ENCODE measurements at places on chromosomes 1 and 21.
A peak's percentile ranks its signal among the peaks of the same experiment; 100 is the strongest.

- DNase-seq = no peak
Measured at GRCh38 chr1:164688791-164689190, 129.8 kb downstream of the PBX1 start.

- DNase-seq = no peak
Measured at GRCh38 chr1:151579436-151580225, 32.2 kb upstream of the SNX27 start.

DNA sequence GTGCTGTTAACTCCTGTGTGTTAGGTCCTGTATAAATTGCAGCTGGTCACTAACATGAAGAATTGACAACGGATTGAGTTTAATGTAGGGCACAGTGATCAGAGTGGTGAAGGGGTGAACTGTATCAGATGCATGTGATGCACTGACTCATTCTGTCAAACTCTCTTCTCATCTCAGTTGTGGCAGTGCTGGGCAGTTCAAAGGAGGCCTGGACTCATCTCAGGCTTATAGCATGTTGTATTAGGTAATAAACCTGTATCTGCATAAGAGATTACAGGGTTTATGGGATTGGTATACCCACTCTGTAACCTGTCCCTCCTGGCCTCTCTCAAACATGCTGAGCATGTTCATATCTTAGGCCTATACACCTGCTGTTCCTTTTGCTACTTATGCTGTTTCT lies 12.4 kb upstream of the GBP3 start:
- no peak for DNase-seq

DNA sequence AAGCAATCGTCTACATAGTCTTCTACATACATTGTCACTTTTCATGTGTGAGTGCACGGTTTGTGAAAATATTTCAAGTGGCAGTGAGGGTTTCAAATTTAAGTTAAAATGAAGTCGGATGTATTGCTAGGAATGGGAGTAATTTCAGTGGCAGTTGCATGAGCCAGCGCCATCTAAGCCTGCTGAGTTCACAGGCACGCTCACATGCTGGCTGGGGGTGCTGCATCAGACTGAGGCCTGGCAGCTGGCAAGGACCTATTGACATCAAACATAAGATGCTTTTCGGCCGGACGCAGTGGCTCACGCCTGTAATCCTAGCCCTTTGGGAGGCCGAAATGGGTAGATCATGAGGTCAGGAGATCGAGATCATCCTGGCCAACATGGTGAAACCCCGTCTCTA lies 80.7 kb downstream of the UBE4B start:
- no peak for DNase-seq

- DNase-seq = no peak
Measured at GRCh38 chr1:204575221-204576190, 59.3 kb downstream of the MDM4 start.

DNA sequence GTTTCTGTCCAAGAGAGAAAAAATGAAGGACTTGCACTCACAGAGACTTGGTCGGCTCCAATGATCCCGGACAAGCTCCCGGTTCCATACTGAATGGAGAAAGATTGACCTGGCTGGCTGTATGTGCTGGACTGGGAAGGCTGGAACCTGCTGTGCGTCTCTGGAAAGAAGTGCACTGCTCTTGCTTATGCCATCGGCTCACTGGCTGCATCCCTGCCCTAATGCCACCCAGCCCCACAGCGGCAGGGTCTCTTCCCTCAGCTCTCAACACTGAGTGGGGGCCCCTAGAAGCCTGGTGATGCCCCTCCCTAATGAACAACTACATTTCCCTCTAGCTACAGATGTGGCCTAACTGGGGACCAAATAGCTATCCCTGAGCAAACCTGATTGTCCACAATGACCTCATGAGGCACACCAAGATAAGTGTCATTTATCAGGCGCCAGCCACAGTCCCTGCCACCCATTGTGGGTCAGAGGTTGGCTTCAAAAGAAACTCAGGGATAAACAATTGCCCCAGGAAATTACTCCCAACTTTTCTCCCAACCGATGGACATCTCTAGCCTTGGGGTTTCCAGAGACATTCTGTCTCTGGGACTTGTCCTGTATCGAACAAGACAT lies 2.6 kb downstream of the CTSE start:
- no peak for DNase-seq

DNA sequence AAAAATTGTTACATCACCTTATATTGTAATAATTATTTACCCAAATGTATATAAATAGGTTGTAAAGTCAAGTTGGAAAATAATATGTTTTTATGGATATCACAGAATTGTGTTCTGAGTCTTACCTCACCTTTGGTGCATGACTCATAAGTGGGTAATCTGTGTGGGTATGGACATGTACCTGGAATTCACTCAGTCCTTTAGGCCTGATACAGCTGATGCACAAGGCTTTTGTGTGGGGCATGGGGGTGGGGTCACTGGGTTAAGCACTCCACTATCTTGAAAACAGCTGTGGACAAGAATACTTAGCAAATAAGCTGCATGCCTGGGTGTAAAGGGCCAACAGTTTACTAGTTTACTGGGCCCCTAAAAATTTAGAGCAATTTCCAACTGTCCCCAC lies 34.4 kb downstream of the INKA2 start:
- DNase-seq = no peak

- no peak for DNase-seq
Measured at GRCh38 chr1:160658162-160658813, 11.4 kb upstream of the SLAMF1 start.

DNA sequence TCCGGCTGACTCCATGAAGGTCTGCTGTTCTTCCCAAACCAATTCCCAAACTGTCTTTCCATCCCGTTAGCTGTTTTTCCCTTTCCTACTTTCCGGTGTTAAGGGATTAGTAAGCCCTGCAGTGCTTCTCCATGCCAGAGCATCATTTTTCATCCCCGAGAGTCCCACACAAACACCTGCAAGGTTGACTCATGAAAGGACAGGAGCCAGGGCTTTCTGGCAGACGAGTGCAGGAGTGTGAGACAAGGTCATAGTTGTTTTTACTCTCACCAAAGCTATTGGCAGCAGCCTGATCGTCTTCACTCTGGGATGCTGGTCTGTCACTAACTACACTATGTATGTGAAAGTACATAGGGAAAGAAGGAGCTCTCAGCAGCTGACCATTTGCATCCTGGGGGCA lies 10.2 kb upstream of the BECN2 start:
- DNase-seq = no peak

- no peak for DNase-seq
Measured at GRCh38 chr1:35598895-35599294, 25.8 kb downstream of the TFAP2E start.

DNA sequence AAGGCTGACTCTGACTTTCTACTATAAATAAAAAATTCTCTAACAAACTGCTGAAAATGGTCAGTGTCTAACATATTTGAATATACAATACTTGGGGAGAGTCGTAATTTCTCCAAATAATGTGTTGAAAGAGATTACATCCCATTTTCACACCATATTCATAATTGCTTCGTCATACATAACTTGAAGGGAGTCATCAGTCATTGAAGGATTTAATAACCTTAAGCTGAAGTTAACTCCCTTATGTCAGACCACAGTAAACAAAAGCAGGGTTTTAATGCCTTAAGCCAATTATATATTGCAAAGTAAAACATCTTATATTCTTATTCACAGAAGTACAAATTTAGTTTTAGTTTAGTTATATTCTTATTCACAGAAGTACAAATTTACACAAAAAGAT lies 129.9 kb downstream of the RERE start:
- no peak for DNase-seq

DNA sequence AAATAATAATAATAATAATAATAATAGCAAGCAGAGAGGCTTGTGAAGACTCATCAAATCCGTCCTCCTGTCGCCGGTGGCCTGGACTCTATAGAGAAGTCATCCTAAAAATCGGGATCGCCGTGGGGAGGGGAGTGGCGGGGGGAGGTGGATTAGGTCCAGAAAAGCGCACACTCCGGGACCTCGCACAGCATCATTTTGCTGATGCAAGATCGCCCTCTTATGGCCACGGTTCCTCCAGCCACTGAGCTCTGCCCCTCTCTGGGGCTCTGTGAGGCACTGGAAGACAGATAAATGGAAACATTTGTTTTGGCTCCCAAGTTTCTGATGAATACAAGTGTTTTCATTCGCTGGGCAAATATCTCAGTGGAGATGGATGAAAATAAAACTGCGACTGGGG lies 612.0 kb downstream of the MATN1 start:
- DNase-seq = no peak

DNA sequence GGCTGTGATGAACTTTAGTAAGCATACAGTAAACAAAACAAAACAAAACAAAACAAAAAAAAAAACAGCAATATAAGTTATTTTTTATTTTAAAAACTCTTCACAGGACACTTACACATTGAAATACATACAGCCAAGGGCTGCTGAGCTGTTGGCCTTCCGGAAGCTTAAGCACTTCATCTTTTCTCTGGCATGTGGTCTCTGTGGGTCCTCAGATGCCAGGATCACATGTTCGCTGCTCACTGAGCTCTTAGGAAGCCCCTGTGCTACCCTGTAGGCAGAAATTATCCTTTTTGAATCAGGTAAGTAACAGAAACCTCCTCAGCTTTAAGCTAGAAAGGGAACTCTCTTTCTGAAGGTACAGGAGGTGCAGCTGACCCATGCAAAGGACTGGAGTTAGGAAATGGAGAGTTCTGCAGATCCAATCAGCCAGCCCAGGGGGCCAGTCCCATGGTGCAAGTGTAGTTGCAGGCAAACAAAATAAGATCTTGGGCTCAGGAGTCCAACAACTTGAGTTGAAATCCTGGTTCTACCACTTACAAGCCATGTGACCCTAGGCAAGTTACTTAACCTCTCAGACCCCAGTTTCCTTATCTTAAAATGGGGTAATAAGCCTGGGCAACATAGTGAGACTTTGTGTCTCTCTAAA lies 22.4 kb upstream of the MED18 start:
- no peak for DNase-seq

- DNase-seq = no peak
Measured at GRCh38 chr1:233673261-233673946, 59.5 kb downstream of the KCNK1 start.

- DNase-seq = no peak
Measured at GRCh38 chr1:65541161-65541560, 120.7 kb downstream of the LEPR start.

DNA sequence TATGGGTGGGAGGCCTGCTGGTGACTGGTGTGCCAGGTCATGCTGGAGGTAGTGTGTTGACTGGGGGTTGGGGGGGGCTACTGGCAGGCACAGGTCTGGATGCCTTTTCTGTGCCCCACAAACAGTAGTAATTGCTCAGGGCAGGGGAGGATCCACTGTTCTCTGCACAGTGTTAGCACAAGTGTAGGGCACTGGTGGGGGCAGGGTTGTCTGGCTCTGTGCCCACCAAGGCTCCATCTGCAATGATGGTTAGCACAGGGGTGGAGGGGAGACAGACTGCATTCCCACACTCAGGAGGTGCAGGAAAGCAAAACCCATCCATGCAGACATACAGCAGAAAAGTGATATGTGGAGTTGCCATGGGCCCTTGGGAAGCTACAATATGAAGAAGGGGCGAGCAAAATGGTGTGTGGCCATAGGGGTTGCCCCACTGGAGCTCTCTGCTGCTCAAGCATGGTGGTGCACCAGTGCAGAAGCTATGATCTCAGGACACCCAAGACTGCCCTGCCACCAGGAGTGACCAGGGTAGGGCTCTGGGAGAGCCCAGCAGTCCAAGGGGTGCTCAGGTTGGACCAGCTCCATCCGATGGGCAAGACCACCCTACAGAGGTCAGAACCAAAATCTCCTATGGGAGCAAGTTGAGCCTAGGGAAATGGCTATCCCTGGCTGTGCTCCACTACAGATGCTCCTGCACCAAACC lies 122.2 kb upstream of the KCTD3 start:
- DNase-seq = no peak

DNA sequence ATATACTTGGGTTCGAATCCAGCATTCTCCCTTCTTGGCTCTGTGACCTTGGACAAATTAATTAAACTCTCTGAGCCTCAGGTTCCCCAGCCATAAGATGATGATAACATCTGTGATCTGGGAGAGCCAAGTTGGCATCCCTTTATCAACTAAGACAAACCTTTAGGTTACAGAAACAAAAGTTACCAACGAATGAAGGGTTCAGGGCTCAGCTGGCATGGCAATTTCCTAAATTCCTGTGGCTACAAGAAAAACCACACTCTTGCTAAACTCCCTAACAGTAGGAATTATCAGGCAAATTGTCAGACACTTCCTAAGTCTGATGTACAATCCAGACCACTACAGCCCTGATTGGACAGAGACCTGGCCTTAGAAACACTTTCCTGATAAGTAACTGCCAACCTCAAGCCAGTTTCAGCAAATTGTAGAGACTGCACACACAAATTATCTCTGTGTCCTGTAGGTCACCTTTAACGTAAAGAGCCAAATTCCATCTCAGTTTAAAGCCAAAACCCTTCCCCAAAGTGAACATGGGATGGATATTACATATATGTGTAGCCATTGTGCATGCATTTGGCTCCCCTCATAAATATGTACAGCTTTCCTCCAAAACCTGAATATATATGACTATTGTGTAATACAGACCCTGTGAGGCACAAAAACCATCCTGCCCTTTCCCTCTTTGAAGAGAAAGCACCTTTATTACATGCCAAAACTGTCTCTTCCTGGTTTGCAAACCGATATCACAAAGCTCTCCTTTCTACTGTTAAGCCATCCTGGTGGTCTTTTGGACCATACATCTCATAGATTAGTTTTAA lies 39.5 kb upstream of the EDARADD start:
- no peak for DNase-seq

GRCh38 chr1:53278298-53278725 lies 40.0 kb upstream of the MAGOH start:
- DNase-seq = peak; percentile 68

DNA sequence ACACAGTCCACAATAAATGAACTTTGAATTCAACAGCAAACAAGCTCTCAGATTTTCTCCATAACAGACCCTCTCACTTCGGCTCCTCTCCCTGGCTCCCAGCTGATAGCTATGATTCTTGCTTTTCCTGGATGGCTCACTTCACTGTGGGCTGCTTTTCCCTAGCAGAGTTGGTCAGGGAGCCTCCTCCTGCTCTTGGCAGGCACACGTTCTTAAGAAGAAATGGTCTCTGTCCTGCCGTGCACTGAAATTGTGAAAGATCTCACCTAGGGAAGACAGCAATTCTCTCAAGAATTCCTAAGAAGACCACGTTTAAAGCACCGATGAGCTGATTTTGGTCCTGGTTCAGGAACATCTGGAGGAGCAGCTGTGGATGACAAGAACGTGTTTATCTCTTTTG lies 148.5 kb upstream of the KCNK2 start:
- no peak for DNase-seq

DNA sequence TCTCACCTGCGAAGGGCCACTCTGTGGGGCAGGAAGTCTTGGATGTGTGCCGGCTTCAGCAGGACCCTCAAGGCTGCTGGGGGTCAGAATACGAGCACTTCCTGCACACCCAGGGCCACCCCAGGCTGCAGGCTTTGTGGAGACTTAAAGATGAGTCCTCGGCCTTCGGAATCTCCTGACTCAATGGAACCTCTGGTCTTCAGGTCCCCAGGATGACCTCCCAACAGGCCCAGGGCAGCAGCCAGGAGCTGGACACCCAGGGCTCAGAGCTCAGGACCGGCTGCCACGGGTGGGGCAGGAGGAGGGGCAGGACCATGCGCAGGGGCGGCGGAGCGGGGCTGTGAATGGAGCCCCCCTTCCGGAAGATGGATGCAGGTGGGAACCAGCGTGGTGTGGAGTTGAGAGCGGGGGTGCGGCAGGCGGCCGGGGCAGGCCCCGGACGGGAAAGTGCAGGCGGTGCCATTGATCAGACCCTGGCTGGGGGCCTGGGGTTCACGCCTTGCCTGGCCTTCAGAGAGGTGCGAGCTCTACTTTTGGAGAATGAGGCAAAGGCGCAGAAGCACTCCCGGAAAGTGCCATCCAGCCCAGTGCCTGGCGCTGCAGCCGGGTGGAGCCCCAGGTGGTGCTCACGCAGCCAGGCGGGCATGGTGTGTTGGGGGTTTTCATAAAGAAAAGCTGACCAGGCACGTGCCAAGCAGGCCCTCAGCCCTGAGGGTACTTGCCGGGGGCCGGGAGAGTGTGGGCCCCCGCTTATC lies 10.4 kb downstream of the COL18A1 start:
- DNase-seq = no peak
